ENCODE measurements at places on chromosomes 3 and 15. TPM values are rescaled to one million over a fixed set of nuclear protein-coding genes. Genes with fewer than 3 reads are reported as not detected.

ATP10A gene
- total RNA-seq, result 55.0 TPM

USP4 gene
- 81.5 TPM for total RNA-seq

WDR93 gene
- not detected for total RNA-seq

CCK gene
- total RNA-seq, result not detected

LRRC34 gene
- 5.9 TPM for total RNA-seq

All from aorta (tissue), 5 donors.